Cerebellum (tissue), 4 donors: ENCODE measurements at places on chromosomes 3 and 15. TPM values are rescaled to one million over a fixed set of nuclear protein-coding genes. Genes with fewer than 3 reads are reported as not detected.

Gene RBPMS2
- 0.27 TPM for total RNA-seq

Gene ITIH1
- 0.18 TPM for total RNA-seq

DNA sequence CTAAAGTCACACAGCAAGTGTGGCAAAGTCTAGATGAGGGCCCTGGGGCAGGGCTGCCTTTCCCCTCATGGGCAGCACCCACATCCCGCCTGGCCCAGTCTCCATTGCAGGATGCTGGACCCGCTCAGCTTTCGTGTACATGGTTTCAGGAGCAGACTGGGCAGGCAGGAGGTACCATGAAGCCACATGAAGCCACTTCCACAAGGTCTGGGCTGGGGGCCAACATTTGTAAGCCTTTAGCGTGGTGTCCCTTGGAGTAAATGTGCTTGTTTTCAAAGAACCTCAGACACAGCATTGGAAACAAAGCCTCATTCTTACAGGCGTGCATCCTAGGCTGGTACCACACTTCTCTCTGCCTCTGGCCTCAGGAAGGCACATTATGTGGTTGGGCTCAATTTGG, 34.5 kb downstream of the UMPS start:
- peak; percentile 50 for DNase-seq

DNA sequence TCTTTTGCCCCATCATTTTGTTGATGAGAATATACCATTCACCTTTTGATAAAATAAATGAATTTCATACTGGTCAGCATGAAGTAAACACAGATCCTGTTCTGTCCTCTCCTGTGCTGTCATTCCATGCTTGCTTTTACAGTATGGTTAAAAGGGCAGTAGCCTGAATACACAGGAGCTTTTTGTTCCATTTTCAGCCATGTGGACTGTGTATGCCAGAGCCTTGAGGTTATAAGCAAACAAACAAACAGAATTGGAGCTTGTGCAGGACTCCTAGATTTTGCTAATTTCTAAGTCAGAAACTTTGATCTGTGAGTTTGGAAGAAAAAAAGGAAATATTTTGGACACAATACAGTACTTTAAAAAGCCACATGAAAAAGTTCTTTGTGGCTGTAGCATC, 91.9 kb downstream of the LRRC28 start:
- no peak for DNase-seq

GRCh38 chr3:196813903-196814302, 53.8 kb upstream of the SENP5 start:
- no peak for DNase-seq
